Stimulated activated CD4-positive, alpha-beta T cell treated with anti-CD3 and anti-CD28 coated beads, Interleukin-1b, Interleukin-23, amount 100 ng/mL, for 24 hours (primary cell): ENCODE measurements at places on chromosomes 12 and 14.
A peak's percentile ranks its signal among the peaks of the same experiment; 100 is the strongest.

DNA sequence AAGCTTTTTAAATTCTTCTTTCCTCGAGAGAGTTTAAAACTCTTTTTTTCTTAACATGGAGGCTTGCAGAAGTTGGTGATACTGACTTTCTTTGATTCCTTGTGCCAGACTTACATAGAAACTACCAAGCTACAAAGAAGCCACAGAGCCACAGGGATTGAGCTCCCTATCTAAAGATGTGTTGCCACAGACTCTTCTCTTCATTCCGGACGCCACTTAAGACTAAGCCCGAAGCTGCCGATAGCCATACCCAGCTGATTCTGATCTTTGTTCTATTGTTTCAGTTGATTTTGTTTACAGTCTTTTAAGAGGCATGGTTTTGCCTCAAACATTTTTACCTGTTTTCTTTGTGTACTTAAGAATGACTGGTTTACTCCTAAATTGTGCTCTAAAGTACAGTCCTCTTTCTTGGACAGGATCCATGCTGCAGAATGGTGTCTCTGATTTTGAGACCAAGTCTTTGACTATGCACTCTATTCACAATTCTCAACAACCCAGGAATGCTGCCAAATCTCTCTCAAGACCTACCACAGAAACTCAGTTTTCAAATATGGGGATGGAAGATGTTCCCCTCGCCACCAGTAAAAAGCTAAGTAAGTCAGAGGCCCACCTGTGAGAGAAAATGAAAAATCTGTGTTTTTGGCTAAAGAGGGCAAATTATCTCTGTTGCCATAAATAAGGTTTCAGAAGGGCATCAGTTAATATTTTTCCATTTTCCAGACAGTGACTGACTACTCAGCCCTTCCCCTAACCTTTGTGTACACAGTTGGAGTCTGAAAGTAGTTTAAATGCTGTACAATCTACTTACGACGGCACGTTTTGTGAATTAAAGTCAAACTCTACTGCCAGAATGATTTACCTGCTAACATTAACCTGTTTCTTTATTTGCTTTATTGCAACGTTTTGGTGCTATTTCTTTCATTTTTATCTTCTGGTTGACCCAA, 42.1 kb upstream of the KCNH3 start:
- no peak for DNase-seq

DNA sequence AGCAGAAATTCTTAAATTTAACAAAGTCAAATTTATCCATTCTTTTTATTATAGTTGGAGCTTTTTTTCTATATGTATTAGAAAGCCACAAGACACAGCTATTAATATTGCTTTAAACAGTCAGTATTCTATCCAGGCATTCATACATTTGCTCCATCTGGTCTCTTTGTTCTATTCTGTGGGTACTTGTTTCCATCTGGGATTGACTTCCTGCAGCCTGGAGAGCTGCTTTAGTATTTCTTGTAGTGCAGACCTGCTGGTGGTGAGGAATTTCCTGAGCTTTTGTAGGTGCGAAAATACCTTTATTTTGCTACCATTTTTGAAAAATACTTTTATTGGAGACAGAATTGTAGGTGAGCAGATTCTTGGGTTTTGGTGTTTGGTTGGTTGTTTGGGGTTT, 29.0 kb downstream of the CCDC60 start:
- DNase-seq = no peak

DNA sequence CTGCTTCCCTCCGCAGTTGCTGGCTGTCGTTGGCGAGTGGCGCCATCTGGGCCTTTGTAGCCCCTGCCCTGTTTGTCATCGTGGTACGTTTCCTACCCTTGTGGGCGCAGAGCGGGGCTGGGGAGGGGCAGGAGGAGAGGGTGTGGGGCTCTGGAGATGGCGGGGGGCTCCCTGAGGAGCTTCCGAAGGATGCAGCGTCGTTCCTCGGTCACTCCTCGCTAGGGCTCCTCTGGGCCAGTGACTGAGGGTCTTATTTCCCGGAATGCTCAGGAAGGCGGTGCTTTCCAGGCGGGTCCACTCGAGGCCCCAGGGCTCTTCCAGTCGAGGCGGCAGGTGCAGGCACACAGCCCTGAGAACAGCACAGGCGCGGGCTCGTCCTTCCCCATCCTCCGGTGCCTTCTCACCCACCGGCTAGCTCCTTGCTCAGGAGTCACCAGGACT, 167.1 kb downstream of the ADGRD1 start:
- DNase-seq = no peak

GRCh38 chr14:55665067-55665675, 85.2 kb downstream of the KTN1 start:
- no peak for DNase-seq

GRCh38 chr12:29152981-29153630, 4.0 kb downstream of the FAR2 start:
- DNase-seq = no peak

DNA sequence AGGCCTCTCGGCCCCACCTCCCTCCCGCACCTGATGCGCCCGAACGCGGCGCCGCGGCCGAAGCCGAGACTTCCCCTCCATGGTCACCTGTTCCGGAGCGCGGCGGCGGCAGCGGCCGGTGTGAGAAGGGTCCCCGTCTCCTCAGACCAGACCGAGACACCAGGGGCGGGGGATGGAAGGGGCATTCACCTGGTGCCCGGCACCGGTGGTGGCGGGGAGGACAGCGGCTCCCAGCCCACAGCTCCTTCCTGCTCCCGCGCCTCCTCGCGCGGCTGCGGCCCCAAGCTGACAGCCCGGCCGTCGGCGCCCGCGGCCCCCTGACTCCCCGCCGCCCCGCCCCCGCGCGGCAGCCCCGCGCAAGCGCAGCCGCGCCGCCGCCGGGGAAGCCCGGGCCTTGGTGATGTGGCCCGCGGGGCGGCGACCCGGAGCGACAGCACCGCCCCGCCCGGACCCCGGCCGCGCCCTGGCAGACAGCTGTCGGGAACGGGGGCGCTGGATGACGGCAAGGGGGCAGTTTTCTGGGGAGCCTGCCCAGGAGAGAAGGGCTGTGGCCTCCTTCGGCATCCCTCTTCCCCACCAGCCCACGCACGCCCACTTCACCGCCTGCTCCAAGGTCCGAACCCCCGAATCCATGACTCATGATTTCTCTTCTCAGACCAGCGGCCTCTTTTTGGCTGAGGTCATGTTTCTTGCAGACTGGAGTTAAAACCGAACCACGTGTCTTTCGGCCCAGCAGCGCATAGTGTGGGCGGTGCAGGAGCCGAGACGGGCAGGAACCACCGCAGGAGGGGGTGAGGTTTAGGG, at the start of gene SLC41A2:
TSS of gene SLC41A2 (minus strand) at position 290 of the 804 bp plus-strand sequence. CDS start 29,763 bp downstream, outside the sequence.
- DNase-seq = peak; percentile 63

- DNase-seq = no peak
Observed at GRCh38 chr12:4001841-4002240, 128.6 kb upstream of the PARP11 start.
